ENCODE measurements at places on chromosomes 6 and 20.
A peak's percentile ranks its signal among the peaks of the same experiment; 100 is the strongest.

DNA sequence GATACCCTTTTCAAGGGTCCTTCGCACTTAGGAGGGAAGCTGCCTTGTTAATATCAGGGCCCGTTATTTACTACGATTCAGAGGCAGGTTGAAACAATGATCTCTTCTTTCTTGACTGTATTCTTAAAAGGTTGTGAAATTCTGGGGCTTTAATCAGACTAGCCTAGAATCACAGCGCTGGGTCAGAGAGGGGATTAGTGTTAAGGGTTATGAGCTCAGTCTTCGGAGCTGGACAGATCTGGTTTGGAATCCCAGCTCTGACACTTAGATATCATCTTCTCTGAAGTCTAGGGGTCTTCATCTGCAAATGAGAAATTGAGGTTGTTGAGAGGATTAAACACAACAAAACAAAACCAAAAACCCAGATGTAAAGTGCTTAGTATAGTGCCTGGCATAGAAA, 77.4 kb downstream of the CD83 start:
- no peak for DNase-seq

- no peak for DNase-seq
Measured at GRCh38 chr20:36544134-36545018, 3.1 kb downstream of the MYL9 start.

DNA sequence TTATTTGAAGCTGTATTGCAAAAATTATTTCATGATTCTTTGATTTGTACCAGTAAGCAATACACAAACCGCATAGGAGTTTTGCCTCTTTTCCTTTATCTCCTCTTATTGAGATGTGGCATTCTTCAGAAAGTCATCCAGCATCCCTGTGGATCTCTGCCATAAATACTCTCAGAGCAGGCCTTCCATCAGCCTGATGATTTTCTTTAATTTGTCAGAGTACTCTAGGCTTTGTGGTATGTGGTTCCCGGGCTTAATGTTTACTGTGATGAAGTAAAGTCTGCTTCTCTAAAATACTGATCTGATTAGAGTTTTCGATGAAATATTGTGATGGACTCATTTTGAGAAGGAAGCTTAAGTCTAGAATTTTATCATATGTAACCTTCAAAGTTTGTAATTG, 31.1 kb upstream of the SLC35D3 start:
- no peak for DNase-seq

GRCh38 chr6:105769987-105770386, 316.1 kb upstream of the PRDM1 start:
- no peak for DNase-seq

- no peak for DNase-seq
Measured at GRCh38 chr20:5715071-5715841, 34.9 kb upstream of the SHLD1 start.

- DNase-seq = no peak
Measured at GRCh38 chr6:47196113-47196512, 113.6 kb downstream of the TNFRSF21 start.

DNA sequence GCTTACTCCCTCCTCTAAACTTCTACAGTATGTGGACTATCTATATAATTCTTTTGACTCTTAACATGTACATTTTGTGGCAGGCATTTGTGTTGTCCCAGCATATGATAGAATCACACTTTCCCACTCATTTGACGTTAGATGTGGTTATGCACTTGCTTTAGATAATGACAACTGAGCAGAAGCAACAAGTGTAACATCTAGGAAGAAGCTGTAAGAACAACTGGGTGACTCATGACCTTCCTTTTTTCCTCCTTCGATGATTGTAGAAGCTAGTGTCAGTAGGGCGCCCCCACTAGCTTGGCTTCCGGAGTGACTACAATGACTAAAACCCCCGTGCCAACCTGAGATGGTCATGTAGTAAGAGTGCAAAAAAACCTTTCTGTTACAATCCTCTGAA, 74.6 kb upstream of the CEP85L start:
- no peak for DNase-seq

DNA sequence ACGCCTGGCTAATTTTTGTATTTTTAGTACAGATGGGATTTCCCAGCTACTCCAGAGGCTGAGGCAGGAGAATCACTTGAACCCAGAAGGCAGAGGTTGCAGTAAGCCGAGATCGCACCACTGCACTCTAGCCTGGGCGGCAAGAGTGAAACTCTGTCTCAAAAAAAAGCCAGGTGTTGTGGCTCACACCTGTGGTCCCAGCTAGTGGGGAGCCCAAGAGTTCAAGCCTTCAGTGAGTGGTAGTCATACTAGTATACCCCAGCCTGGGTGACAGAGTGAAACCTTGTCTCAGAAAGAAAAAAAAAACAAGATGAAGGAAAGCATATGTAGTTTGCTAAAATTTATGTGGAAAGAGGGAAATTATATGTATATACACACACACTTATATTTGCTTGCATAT, 20.0 kb upstream of the POU5F1 start:
- no peak for DNase-seq

DNA sequence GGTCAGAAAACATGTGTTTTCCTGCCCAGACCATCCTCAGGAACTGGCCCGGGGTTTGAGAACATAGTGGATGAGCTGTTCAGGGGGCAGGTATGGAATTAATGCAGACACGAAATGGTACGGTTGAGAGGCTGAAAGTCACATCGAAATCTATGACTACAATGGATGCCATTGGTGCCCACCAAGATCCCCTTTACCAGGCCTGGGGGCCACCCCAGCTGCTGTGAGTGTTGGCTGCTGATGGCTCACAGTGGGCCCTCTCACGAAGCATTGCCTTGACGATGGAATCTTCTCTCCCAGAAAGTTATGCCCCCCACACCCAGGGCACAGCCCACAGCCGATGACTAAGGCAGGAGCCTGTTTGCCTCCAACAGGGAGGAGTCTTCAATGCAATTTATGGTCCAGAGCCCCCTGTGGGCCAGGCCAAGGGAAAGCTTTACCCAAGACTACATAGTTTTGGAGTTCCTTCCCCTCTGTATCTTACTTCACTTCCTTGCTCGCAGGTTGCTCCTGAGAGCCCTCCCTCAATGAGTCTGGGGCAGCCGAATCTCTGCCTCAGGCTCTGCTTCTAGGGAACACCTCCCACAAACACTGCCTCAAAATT, 92.6 kb downstream of the BFSP1 start:
- no peak for DNase-seq

DNA sequence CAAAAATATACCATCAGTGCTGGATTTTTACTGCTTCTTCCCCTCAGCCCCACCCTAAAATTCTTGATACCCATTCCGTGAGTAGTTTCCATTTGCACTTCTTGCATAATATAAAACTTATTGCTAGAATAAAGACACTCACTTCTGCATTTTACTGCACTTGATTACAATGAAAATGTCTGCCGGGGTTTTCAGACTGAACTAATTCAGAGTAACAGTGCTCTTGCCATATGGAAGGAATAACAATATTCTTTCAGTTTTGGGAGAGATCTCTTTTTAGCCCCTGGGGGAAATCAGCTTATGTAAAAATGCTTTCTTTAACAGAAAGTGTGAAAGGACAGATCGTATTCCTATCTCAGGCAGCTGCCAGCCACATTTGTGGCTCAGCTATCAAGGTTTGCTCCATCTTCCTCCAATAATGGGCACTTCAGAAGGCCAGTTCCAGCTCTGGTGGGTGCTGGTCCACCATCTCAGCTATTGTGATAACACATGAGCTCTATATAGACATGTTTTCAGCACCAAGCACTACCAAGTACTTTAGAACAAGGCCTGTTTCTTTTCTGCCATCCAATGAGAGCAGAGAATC, 8.9 kb downstream of the SMLR1 start:
- no peak for DNase-seq

GRCh38 chr6:36217946-36218345, 21.4 kb downstream of the BRPF3 start:
- DNase-seq = no peak

- no peak for DNase-seq
Measured at GRCh38 chr6:20166210-20166609, 46.1 kb downstream of the MBOAT1 start.

DNA sequence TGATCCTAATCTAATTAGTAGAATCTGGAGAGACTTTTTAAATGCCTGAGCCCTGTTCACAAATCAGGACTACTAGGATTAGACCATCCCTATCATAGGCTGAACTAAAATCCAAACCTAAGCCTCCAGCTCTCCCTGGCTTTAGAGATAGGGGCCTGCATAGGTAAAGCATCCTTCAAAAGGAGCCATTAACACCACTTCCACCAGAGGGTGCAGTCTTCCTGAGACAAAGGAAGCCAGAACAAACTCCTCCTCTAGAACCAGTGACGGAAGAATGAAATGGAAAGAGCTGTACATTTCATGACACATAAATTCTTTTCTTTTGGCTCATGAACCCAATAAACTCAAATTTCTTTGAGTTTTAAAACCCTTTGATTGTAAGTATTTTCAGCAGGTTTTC, 291.2 kb upstream of the ADGRB3 start:
- DNase-seq = no peak

GRCh38 chr6:136793363-136793762, 1.1 kb upstream of the MAP3K5 start:
- DNase-seq = peak; percentile 18

DNA sequence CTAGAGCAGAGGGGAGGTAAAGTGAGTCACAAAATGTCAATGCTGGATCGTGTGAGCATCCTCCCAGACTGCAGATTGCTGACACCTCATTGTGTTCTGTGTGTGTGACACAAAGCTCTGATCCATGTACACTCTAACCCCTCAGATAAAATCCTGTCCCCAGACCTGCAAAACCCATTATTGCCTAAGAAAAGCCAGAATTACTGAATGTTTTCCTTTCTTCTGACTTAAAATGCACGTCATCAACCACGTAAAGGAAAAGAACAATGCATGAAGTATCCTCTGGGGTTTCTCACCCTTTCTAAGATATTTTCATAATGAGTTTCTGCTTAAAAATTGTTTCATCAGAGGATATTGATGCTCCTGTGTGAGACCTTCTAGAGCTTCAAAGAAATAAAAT, 218.0 kb upstream of the PREP start:
- DNase-seq = no peak

DNA sequence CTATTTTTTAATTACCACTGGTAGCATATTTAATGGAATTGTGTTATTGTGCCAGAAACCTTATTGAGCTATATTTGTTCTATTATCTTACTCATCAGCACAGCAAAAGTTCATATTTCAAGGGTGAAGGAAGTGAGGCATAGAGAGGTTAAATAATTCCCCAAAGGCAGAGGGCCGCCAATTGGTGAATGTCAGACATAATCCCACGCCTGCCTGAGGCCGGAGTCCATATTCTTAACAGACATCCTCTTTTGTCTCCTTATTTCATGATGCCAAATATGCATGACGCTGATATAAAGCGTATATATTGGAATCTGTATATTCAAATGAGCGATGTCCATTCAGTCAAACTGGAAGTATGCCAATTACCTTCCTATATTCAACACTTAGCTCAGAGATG, 505.0 kb upstream of the SLC35B3 start:
- no peak for DNase-seq

- DNase-seq = no peak
Measured at GRCh38 chr6:24566020-24566767, 71.4 kb downstream of the ALDH5A1 start.

GRCh38 chr20:43690943-43691598, 24.2 kb downstream of the MYBL2 start:
- no peak for DNase-seq

GRCh38 chr6:157272866-157273755, 50.2 kb downstream of the TMEM242 start:
- DNase-seq = no peak

DNA sequence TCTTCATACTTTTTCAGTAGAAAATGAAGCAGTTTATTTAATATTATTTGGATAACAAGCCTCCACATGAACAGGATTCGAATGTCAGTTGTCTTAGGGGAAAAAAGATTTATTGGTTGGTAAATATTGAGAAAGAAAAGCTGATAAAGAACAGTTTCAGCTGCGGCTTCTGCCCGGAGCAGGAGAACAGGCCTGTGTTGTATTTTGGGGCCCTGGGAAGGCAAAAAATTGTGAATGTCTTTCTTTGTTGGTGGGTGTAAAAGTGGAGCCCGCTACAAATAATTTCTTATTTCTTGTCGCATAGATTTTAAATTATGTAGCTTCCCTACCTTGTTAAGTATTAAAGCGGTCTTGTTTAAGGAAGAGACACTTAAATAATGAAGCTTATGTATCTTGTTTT, 90.5 kb upstream of the PAX1 start:
- DNase-seq = no peak

DNA sequence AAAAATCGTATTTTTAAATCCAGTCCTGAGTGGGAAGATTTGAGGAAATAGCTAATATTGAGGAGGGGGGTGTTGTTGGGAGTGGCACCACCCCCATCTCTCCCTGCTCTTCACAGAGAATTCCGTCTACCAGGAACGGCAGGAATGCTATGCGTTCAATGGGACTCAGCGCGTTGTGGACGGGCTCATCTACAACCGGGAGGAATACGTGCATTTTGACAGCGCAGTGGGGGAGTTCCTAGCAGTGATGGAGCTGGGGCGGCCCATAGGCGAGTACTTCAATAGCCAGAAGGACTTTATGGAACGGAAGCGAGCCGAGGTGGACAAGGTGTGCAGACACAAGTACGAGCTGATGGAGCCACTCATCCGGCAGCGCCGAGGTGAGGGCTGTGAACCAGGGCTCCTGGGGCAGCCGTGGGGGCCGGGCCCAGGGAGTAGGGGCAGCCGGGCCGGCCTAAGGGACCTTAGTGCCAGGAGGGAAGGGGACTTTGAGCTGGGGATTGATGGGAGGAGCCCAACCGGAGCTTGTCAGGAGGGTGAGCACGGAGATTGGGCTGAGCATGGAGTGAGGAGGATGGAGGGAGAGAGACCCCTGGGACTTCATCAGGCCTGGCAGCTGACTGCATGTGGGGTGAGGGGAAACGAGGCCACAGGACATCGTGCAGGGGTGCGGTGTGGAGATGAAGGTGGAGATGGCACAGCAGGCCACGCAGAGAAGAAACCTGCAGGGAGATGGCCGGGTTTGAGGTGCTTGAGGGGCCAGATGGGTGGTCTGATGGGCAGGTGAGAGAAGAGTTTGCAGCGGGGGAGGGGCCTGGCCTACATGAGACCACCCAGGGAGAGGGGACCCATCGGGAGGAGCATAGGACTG, 41.3 kb downstream of the HLA-DPB1 start:
- DNase-seq = no peak

- no peak for DNase-seq
Measured at GRCh38 chr6:101799531-101799930, 406.0 kb downstream of the GRIK2 start.

GRCh38 chr20:59634435-59635005, 30.2 kb downstream of the PHACTR3 start:
- no peak for DNase-seq

DNA sequence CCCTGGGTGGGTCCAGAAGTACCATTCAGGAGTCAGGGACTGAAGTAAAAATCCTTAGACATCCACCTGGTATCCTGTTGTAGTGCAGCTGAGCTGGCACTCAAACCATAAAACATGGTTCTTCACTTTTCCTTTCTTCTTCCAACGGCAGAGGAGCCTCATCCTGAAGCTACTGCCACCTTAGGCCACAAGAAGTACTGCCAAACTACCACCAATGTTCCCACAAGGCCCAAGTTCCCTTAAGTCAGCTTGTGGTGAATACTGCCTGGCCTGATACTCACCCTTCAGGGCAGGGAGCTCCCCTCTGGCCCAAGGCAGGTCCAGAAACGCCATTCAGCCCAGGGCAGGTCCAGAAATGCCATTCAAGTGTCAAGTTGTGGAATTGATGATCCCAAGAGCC, 1053.4 kb upstream of the CITED2 start:
- DNase-seq = no peak
